ENCODE measurements at places on chromosomes 16 and 17.

DNA sequence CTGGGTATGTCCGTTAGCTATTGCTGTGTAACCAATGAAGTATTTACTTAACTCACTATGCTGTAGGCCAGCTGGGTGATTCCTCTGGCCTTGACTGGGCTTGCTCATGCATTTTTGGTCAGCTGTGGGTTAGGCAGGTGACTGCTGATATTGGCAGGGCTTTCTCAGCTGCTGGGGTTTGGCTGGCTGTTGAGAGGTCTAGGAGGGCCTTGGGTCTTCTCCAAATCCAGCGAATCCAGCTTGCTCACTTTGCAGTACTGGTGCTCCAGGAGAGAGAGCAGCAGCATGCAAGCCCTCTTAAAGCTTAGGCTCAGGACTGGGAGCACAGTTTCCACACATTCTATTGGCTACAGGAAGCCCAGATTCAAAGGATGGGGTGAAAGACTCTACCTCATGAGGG, 270.1 kb downstream of the PHKB start:
- DNase-seq, result no peak

GRCh38 chr17:79721993-79722671, 8.6 kb upstream of the ENPP7 start:
- no peak for DNase-seq

- DNase-seq, result no peak
Observed at GRCh38 chr17:21140911-21141310, 14.1 kb downstream of the DHRS7B start.

DNA sequence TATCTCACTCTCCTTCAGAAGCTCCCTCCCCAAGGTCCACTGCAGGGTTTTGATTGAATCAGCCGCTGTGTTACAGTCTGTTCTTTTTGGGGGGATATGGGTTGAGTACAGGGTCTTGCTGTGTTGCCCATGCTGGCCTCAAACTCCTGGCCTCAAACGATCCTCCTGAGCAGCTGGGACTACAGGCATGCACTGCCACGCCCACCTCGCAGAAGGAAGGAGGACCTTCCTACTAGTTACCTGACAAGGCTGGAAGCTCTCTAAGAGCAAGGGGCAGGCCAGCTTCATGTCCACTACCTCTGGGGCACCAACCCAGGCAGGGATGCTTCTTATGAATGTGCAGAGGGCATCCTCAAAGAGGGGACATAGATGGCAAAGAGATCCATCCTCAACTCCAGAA, 1.9 kb upstream of the MMP28 start:
- DNase-seq, result no peak

- peak; percentile 2 for DNase-seq
Observed at GRCh38 chr17:49132699-49133364, at the start of gene B4GALNT2. Gene B4GALNT2 (plus strand): TSS chr17:49132769. CDS start chr17:49132793, 24 bp downstream.

DNA sequence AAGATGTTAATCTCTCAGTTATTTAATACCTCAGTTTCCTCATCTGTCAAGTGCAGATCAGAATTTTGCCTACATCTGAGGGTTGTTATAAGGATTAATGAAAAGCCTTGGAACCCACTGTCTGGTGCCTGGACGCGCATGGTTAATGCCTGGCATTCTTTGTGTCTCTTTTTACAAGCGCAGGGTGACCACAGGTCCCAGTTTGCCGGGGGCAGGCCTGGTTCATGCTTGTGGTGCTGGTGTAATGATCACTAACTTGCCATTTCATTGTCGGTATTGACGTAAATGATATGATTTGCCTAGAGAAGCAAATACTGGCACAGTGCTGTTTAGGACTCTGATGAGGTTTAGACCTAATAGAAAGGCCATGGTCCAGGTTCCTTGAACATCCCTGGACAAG, 23.1 kb downstream of the MRC2 start:
- no peak for DNase-seq

DNA sequence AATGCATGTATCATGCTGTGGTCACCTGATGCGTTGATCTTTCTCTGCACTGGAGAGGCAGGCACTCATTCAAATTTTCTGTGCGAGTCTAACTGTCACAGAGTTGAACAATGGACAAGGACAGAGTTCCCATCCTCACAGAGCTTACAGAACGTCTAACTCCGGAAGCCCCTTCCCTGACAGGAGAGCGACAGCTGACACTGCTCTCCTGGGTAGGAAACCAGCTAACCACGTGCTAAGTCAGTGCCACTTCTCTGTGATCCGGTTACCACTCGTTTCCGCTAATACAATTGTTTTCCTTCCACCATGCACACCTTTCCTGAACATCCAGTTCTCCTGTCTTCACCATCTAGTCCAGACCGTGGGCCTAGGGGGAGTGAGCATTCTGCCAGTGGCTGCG, 11.3 kb downstream of the KLHDC4 start:
- DNase-seq, result no peak

DNA sequence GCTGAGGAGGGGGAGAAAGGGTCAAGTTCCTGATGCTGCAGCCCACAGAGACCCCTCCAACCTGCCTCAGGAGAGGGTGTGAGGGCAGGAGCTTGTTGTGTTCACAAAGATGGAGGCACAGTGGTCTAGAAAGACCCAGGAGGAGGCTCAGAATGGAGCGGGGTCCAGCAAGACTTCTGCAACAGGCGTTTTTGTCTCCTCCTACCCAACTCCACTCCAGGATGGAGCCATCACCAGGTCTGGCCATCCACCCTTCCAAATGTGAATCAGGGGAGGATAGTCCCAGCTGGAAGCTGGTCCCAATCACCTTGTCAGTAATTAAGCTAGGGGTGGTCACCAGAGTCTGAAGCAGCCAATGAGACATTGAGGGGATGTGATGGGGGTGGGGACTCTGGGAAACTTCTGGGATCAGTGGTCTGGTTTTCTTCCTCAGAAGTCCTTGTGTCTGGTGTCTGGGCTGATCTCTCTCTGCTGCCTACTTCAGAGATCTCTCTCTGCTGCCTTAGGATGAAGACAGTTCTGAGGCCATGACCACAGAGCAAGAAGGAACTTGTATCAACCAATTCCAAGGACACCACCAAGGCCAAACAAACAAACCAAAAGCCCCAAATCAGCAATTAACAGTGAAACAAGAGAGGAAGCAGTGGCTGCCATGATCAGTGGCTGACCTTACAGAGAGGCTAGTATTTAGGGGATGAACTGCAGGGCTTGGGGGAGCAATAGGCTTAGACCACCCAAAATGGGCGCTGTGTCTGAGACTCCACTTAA, 14.5 kb downstream of the CD300LB start:
- DNase-seq, result no peak

- no peak for DNase-seq
Observed at GRCh38 chr17:76154292-76154691, 13.2 kb upstream of the FOXJ1 start.

DNA sequence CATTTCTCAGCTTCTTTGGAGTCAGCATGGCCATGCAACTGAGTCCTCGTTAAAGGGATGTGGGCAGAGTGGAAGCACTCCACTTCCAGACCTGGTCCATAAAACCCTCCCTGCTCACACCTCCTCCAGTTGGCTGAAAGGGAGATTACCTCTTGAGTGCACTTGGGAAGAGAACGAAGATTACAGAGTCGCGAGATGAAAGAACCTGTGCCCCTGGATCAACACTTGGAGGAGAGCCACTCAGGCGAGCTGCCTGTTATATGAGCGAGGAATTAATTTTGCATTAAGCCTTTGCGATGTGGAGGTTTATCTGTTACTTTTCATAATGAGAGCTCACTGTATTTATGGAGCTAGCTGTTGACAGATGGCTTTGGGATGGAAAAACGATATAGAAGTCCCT, 147.9 kb downstream of the MAF start:
- DNase-seq, result no peak

GRCh38 chr16:68450741-68451255, 2.5 kb upstream of the SMPD3 start:
- DNase-seq, result no peak

DNA sequence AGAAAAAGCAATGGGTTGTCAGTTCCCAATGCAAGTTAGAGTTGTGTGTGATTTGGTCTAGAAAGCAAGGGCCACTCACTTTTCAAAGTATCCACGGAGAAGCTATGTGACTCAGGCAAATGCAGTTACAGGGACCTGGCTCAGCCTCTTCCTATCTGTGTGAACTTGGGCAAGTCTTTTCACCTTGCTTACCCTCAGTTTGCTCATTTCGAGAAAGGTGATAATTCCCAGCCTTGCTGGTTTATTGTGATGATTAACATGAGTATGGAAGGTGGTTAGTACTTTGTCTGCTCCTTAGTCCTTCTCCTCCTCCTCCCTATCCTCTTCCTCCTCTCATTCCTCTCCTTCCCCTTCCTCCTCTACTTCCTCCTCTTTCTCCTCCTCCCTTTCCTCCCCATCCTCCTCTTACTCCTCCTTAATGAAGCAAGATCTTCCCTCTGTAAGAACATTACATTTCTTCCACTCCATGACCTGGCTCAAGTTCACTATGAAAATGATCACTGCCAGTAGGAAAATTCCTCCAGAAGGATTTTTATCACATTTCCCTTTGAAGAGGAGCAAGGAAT, 204.0 kb downstream of the GRIN2A start:
- DNase-seq, result no peak

DNA sequence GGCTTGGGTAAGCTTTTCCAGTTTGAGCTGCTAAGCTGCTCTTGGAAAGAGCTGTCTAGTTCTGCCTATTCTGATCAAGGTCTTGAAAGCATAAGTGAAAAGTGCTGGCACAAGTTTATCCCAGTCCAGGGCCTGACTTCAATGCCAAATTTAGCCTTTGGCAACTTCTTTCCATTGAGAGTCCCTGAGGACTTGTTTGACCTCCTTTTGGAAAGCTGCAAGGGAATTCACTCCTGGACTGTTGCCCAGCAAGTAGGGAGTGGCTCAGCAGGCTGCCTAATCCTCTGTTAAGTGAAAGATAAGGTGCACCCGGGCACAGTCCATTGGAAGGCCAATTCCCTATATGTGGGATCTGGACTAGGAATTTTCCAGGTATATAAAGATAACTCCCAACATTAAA, 16.0 kb upstream of the TANC2 start:
- no peak for DNase-seq

GRCh38 chr17:49783071-49783715, 5.3 kb upstream of the KAT7 start:
- DNase-seq, result no peak

DNA sequence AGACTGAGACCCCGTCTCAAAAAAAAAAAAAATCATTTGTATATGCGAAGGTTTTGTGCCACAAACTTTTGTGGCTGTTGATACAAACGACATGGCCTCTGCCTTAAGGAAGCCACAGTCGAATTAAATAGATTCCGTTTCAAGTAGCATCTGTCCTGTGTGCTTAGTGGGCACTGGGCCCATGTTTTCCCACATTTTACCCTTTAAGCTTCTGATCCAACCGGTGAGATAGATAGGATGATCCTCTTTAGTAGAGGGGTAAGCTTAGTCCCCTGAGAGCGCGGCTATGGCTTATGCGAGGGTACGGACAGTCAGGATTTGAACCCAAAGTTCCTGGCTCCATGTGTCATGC, 776 bp upstream of the TMEM219 start:
- DNase-seq, result no peak

- peak; percentile 80 for DNase-seq
Observed at GRCh38 chr17:1629504-1630310, 1.1 kb upstream of the SLC43A2 start.

- no peak for DNase-seq
Observed at GRCh38 chr17:62093188-62094155, 28.4 kb upstream of the MED13 start.

GRCh38 chr17:74768069-74768762, 7.9 kb downstream of the NAT9 start:
- DNase-seq, result no peak

- DNase-seq, result no peak
Observed at GRCh38 chr16:28504707-28505404, 1.8 kb downstream of the IL27 start.

DNA sequence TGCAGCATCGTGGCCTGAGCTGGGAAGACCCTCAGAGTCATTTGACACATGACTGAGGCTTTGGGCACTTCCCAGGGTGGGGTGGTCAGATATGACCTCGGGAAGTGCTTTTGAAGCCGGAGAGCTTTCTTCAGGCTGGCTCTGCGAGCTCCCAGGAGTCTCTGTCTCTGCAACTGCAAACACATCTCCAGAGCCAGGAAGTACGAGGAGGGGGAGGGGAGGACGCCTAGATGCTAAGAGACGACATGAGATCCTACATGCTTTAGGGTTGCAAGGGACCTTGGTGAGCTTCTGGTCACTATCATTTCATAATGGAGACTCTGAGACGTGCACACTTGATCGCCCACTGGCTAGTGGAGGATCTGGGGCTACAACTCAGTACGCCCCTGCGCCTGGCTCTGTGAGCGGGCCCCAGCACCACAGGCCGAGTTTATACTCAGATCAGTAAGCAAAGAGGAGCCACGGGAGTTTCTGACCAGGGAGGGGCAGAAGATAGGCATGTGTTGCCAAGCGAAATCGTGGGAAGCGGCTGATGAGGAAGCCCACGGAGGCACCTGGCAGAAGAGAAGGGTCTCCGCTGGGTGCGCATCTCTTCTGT, 527 bp upstream of the MGAT5B start:
- no peak for DNase-seq

GRCh38 chr17:71276079-71276478, 844.7 kb upstream of the SOX9 start:
- DNase-seq, result no peak

- no peak for DNase-seq
Observed at GRCh38 chr17:35683591-35683990, 47.8 kb upstream of the RASL10B start.

GRCh38 chr17:28345419-28346198, 10.0 kb downstream of the TNFAIP1 start:
- no peak for DNase-seq

DNA sequence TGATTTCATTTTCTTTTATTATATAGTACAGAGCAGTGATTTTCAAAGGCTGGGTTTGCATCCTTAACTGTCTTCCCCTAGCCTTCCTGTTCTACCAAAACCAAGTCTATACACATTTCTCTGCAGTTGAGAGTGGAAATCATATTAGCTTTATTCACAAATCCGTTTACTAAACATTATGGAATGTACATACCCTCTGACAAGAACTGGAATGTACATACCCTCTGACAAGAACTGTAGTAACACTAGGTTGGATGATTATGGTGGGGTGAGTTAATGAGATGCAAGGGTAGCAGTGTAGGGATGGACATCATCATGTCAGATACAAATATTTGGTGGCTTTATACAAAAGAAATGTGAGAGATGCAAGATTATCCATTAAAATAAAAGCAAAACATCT, 154.8 kb downstream of the CYB561 start:
- no peak for DNase-seq

GRCh38 chr17:9908649-9909042, 3.6 kb upstream of the RCVRN start:
- no peak for DNase-seq

DNA sequence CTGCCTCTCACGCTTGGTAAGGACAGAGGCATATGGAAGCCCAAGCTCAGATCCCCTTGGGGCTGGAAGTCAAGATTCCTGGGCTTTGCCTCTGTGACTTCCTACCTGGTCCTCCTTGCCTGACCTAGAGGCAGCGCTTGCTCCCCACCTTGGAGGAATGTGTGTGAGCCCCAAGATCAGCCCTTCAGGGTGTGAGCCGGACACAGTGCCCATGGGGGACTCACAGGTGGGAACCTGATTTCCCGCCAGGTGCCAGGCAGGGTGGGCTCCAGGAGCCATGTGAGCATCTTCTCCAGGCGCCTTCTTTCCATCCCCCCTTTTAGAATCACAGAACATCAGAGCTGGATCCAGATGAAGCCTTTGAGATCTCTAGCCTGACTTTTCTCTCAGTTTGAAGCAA, 10.2 kb downstream of the CD300LG start:
- DNase-seq, result no peak

All from stimulated activated CD4-positive, alpha-beta T cell treated with anti-CD3 and anti-CD28 coated beads, Interleukin-4, amount 100 ng/mL, for 48 hours (primary cell).